ENCODE measurements at places on chromosomes 7 and 10.

GRCh38 chr7:92722541-92722940 lies 113.8 kb downstream of the CDK6 start:
- no peak for DNase-seq

- no peak for DNase-seq
Measured at GRCh38 chr10:66353422-66353821, 572.4 kb upstream of the LRRTM3 start.

DNA sequence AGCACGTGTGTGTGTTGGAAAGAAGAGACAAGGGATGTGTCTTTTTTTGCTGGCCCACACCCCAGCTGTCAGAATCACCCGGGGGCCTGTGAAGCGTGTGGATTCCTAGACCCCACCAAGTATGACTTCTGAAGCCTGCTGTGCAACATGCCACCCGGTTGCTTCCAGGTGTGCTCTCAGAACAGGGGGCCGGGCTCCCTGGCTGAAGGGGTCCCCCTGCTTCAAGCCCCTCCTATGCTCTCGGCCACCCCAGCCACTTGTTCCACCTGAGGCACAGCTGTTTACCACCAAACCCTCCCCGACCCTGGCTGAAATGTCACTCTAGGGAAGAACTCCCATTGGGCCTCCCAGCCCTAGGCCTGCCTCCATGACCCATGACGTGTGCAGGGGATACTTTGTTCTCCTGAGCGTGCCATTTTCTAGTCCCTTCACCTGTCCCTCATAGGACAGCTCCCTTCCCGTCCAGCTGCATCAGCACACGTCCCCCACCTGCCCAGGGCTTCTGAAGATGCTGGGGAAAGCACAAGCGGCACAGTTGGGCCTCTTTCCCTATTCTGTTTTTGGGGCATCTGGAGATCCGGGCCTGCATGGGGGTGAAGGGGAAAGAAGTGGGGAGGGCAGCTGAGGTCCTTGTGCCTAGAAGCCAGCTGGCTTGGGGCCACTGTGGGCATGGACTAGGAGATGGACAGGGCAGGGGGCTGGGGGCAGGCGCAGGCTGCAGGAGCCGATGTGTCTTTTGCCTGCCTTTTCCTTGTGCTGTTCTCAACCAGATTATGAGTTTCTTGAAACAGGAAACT lies 33.3 kb downstream of the CRHR2 start:
- no peak for DNase-seq

GRCh38 chr7:25854608-25855497 lies 297.1 kb upstream of the NFE2L3 start:
- peak; percentile 90 for DNase-seq

DNA sequence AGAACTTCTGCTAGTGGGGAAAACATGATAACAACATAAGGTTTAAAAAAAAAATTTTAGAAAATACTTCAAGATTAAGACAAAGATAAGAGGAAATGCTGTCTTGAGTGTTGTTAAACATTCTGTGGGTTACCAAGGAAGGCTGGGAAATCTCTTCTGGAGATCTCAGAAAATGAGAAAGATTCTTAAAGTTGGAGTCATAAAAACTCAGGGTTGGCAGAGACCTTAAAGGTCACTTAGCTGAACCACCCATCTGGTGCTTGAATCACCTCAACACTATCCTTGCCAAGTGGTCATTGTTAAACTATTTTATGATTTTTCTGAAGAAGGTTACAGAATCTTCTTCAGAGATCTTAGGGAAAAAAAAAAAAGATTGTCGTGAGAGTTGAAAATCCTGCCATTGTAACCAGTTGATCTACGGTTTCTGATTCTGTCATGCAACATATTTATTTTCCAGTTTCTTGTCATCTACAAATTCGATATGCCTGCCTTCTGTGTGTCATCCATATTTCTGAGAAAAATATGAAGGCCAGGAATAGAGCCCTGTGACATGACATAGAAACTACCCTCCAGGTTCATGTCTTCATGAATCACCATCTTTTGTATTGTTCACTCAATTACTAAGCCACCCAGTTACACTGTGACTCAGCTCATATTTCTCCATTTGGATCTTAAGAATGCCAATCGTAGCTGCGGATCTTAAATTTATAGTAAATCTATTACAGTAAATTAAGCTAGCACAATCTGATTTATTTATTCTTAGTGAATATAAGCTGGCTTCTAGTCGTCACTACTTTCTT lies 179.2 kb downstream of the ST7 start:
- no peak for DNase-seq

DNA sequence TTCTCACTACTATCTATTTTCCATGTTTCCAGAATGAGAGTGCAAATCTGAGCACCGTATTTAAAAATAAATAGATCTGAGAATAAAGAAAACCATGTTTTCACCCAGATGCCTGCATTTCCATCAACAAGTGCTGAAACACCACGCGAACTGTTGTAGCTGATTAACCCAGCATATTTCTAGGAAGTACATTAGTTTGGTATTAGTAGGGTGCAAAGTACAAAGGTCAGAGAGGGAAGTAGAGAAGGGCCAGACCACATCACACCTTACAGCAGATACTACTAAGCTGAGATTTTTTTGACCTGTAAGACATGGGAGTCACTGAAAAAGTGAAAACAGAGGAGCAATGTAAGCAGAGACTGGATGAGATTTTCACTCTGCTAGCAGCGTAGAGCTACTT lies 181.3 kb downstream of the IMMP2L start:
- DNase-seq: no peak
